ENCODE measurements at places on chromosomes 11 and 22.

GRCh38 chr22:44952863-44953746, 56.7 kb downstream of the PHF21B start:
- DNase-seq = no peak

DNA sequence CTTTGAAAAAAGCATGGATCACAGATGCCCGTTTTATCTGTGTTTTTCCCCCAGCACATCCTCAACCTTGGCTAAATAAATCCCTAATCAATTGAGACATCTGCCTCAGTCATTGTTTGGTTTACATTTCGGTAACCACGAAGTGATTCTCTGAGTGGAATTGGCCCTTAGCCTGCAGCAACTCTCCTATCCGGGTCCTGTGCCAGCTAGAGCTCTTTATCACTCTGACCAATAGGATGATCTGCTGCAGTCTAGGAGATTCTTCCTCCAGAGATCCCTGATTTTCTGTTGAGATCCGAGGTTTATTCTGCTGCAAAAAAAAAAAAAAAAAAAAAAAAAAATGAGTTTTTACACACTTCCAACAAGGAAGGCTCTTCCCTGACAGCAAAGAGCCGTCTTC, 137.3 kb downstream of the KCNA4 start:
- no peak for DNase-seq

DNA sequence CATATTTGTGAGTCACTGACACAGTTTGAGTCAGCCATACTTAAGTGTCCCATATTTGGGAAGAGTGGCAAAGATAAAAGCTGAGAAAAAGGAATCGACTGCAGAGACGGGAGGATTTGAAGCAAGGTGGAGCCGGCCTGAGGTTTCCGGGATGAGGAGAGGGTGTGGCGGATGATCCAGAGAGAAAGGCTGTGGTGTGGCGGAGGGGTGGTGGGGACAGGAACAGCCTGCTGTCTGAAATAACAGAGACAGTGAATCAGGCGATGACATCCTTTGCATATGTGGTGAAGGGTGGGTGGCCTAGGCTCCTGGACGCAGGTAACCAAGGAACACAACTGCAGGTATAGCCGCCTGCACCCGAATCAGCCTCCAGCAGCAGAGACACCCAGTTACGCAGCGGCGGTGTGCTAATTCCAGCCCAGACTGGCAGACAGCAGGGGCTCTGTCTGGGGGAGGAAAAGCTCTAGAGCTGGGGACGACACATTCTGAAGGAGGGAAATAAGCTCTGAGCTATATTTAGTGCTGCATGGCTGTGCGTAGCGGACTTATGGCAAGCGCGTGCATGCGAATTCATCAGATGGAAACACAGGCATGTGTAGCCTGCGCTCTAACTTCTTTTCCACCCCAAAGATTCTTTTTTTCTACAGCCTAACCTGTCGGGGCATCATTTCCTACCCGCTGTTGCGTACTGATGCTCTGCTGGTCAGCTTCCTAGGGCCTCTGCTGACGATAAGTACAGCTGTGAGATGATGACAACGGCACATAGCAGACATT, 62.7 kb upstream of the BARX2 start:
- DNase-seq = no peak

GRCh38 chr22:30004694-30005093, 75.6 kb upstream of the HORMAD2 start:
- no peak for DNase-seq

- DNase-seq = no peak
Measured at GRCh38 chr11:124394408-124394807, 4.4 kb downstream of the OR8B3 start.

Data from RCC 7860 (cell line).